ENCODE measurements at places on chromosomes 2 and 18.

- no peak for DNase-seq
These were observed 43.2 kb upstream of the LOXHD1 start for GRCh38 chr18:46700066-46700824.

- no peak for DNase-seq
These were observed at the start of gene IL1RN for GRCh38 chr2:113126845-113127645. IL1RN (plus strand) TSS chr2:113127598; CDS start chr2:113127625, 27 bp downstream.

- DNase-seq = no peak
These were observed 136.3 kb downstream of the RPIA start for GRCh38 chr2:88827821-88828220.

DNA sequence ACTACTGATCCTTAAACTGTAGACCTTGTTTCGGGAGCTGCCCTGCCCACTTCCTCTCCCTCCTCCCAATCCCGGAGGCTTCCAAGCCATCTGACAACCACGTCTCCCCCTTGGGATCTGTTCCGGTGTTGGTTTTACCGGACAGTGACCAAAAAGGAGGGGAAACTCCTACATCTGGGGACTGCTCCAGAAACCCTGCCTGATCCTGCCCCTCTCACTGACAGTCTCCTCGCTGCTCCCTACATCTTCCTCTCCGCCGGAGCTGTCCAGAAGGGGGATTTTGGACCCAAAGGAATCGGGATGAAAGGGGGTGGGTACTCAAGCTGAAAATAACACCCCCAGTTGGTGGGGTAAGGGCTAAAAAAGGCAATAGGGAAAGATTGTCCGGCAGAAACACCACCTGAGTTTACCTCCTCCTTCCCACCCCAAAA lies 1.5 kb downstream of the INO80D start:
- peak; percentile 20 for DNase-seq

DNA sequence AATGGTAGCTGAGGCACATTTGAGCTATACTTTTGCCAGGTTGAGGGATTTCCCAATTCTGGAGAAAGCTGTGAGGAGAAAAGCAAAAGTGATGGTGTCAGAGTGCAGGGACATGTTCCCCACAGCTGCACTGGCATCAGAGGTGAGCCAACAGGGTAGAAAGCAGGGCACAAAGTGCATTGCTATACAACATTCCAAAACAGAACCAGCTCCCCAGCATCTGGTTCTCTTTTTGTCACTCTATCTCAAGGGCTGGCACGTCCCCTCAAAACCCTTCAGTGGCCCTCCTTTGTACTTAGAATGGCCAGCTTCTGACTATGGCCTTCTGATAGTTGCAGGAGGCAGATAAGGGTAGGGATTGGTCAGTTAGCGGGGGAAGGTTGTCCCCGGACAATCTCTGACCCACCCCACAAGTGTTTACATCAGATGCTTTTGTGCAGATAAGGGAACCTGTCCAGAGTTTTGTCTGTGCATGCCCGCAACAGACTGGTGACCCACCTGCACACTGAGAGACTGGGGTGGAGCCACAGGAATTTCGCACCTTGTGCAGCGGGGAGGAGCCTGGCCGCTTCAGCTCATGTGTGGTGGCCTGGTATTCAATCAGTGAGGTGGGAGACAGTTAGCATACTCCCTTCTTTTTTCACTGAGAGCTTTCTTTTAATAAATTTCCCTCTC lies 31.0 kb upstream of the TMEM17 start:
- DNase-seq = no peak

- no peak for DNase-seq
These were observed 239.3 kb downstream of the HAUS1 start for GRCh38 chr18:46343456-46343855.

- no peak for DNase-seq
These were observed 25.9 kb upstream of the SGPP2 start for GRCh38 chr2:222398446-222398885.

GRCh38 chr2:66306483-66306882 lies 128.4 kb upstream of the MEIS1 start:
- DNase-seq = no peak

GRCh38 chr2:160457588-160457987 lies 36.0 kb downstream of the RBMS1 start:
- no peak for DNase-seq

DNA sequence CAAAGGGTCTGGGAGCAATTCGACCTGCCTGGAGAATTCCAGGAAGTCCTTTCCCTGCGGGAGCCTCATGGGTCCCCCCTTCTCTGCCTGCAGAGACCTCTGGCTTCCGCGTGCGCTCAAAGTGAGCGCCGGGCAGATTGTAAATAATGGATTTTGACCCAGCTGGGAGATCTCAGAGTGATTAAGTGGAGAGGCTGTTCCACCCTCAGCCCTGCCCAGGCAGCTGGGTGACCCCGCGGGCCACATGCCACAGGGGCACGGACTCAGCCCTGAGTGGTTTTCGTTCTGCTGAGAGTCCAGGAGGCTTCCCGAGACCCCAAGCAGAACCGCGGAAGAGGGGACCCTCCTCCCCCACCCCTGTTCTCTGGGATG lies 1.2 kb downstream of the KCNG2 start:
- no peak for DNase-seq

GRCh38 chr2:157067562-157067961 lies 189.9 kb upstream of the GALNT5 start:
- DNase-seq = no peak

- no peak for DNase-seq
These were observed 38.1 kb downstream of the CHRNA1 start for GRCh38 chr2:174726212-174726611.

- no peak for DNase-seq
These were observed 20.1 kb upstream of the FN1 start for GRCh38 chr2:215455958-215456357.

DNA sequence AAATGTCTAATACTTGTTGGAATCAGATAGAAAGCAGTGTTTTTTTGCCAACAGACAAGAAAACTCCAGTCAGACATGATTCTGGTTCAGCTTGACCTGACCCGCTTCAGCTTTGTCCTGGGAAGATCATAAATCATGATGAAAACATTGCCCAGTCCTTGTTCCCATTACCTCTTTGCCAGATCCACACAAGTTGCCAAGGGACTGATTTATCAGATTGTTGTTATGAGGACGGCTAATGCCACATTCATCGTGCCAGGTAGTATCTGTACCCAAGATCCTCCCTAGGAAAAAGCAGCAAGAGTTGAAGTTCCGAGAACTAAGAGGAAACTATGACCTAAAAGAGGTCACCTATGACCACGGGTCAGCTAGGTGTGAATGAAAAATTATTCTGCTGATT lies 39.0 kb downstream of the SLC40A1 start:
- DNase-seq = no peak

GRCh38 chr2:125526093-125526492 lies 1129.9 kb upstream of the GYPC start:
- no peak for DNase-seq

DNA sequence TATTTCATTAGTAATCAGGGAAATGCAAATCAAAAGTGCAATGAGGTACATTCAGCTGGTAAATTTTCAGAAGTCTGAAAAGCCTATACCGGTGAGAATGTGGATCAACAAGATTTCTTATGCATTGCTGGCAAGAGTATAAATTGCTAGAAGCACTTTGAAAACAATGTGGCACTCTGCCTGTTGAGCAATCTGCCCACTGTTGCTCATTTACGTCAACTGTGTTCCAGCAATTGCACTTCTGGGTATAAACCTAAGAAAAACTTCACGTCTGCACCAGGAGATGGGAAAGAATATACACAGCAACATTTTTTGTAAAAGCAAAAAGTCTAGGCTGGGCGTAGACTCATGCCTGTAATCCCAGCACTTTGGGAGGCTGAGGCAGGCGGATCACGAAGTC lies 40.8 kb downstream of the MTERF4 start:
- DNase-seq = no peak

DNA sequence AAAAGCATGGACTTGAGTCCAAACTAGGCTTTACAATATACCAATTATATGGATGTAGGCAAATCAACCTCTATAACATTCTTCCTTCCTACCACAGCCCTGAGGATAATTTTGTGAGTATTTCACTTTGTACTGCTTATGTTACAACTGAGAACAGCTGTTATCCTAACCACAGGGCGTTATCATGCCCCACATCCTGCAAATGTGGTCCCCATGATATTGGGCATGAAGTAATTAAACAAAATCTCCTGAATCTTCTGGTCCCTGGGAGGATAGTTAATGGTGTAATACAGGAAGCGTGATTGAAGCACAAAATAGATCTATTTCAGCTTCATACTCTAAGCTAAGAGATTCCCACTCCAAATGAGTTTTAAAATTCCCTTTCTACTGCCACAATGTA lies 223.6 kb downstream of the CDH20 start:
- DNase-seq = no peak

- no peak for DNase-seq
These were observed 25.3 kb upstream of the TACR1 start for GRCh38 chr2:75224636-75225094.

DNA sequence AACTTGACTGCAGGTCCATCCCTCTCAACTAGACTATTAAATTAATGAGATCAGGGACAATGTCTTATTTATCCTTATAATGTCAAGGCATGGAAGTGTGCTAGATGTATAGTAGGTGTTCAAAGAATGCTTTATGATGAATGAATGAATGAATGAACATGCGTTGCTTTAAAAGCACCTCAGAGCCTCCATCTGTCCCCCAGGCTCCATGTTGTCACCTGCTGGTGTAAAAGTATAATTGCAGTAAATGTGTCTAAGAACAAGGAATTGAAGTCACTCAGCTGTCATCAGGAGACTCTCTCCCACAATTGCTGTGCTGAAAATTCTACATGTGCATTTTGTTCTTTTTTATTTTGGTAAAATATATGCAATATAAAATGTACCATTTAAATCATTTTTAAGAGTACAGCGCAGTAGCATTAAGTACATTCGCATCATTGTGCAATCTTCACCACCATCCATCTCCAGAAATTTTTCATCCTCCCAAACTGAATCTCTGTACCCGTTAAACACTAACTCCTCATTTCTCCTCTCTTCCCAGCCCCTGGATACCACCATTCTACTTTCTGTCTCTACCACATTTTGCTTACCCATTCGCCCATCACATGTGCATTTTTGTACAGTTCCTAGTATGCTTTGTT lies 52.6 kb downstream of the GNAL start:
- DNase-seq = no peak

- DNase-seq = no peak
These were observed 162.0 kb downstream of the CAPN13 start for GRCh38 chr2:30645081-30645744.

GRCh38 chr2:74006459-74006858 lies 21.7 kb downstream of the TET3 start:
- DNase-seq = no peak

- no peak for DNase-seq
These were observed 263.9 kb downstream of the GLI2 start for GRCh38 chr2:120999377-121000097.

GRCh38 chr2:34096562-34097171 lies 497.6 kb upstream of the FAM98A start:
- DNase-seq = peak; percentile 27

GRCh38 chr2:98701230-98701629 lies 29.7 kb downstream of the MGAT4A start:
- DNase-seq = no peak

- DNase-seq = no peak
These were observed 1.6 kb downstream of the CELF4 start for GRCh38 chr18:37563931-37564392.

- no peak for DNase-seq
These were observed 159.0 kb upstream of the RASGRP3 start for GRCh38 chr2:33317369-33318007.

DNA sequence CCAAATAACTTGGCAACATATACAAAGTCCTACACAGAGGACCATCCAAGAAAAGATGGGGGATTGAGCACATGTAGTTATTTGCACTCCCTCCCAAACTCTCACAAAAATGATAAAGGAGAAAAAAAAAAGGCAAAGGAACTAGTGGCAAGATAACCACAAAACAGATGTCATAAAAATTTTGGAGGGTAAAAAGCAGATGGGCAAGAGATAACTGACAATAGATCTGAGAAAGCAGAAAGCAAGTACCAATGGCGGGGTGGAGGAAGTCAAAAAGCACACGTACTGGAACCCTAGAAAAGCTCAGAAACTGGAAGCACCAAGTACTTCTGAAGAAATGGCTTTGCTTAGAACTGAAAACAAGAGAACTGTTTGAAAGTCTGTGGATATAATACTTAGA lies 82.0 kb downstream of the WDPCP start:
- DNase-seq = no peak

- DNase-seq = no peak
These were observed 21.4 kb downstream of the SLC3A1 start for GRCh38 chr2:44296653-44297052.

DNA sequence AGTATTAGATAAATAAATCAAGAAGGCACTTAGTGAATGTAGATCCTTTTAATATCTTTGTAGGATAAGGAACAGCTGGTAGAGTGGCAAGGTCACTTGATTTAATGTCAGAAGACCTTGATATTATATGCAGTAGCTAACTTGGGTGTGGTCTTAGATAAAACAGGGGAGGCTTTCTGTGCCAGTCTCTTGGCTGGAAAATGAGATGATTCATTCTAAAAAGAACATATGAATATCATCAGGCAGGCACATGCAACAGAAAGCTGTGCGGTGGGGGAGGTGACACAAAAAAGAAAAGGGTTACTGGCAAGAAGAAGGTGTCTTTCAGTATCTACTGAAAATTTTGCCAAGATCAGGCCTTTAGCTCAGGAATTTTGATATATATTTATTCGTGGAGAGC lies 931.7 kb upstream of the CELF4 start:
- peak; percentile 2 for DNase-seq

GRCh38 chr2:167508709-167509108 lies 620.4 kb downstream of the XIRP2 start:
- DNase-seq = no peak

- DNase-seq = no peak
These were observed 18.7 kb upstream of the CCBE1 start for GRCh38 chr18:59715966-59716369.

DNA sequence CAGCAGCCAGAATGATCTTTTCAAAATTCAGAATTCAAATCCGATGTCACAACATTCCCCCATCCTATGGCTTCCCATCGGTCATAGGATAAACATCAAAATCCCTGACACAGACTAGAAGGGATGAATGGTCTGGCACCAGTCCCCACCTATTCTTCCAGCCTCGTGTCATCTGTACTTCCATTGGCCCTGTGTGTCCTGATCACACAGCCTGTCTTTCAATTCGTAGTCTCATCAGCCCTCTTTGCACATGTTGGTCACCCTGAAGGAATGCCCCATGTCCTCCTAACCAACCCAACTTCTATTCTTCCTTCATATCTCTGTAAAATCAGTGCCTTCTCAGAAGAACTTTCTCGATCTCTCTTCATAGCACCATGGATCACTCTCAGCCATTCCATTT lies 157.2 kb downstream of the NEB start:
- no peak for DNase-seq

DNA sequence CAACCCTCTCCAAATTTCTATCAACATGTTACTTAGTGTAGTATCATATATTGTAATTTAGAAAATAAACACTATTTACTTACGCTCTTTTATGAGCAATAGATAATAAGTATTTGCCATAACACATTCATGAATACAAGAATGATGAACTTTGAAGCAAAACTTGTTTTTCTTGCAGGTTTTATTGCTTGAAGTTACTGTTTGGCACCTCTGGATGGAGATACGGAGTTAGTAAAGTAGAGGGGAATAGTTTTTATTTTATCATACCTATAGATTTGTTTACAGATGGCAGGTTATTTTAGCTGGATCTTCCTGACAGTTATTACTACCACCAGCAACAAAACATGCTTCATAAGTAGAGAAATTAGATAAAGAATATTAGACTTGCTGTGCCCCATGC lies 274.2 kb upstream of the LRRTM4 start:
- no peak for DNase-seq

Measured in activated CD4-positive, alpha-beta T cell treated with anti-CD3 and anti-CD28 coated beads, Interleukin-2, amount 50 U/mL, for 48 hours (primary cell).